Mesenteric fat pad (tissue), 1 donor: ENCODE measurements at places on chromosomes 2 and 18.

- DNase-seq, result no peak
Observed at GRCh38 chr2:64001382-64002101, 17.7 kb downstream of the VPS54 start.

DNA sequence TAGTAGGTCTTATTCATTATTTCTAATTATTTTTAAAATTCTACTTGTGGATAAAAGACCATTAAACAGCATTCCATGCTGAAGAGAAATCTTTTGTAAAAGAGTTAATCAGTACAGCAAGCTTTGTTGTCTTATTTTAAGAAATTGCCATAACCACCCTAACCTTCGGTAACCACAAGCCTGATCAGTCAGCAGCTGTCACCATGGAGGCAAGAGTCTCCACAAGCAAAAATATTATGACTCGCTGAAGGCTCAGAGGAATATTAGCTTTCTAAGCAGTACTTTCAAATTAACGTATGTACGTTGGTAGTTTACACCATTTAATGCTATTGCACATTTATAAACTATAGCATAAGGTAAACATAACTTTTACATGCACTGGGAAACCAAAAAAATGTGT, 650.5 kb upstream of the LINC00305 start:
- DNase-seq, result no peak

DNA sequence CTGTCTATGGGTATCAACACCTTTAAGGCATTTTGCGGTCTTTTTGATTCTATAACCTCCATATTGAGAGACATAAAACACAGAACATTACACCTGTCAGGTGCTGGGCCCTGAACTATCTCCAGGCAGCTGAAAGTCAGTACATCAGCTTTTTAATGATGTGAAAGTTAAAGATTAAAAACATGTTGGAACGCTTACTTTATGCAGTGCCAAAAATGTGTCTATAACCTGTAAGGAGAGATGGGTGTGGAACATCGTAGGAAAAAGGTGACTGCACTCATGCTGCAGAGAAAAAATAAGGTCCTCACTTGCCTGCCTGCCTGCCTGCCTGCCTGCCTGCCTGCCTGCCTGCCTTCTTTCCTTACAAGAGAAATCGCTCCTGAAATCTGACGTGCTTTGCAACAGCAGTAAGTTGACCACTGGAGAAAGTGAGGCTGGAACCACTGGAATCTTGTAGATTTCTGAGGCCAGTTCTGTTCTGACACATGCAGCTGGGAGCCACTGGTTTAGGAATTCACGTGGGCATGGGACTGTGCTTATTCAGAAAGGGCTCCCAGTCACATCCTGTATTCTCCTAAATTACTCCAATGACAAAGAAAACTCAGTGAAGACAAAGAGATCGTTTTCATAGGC, 34.1 kb downstream of the BCL11A start:
- no peak for DNase-seq

DNA sequence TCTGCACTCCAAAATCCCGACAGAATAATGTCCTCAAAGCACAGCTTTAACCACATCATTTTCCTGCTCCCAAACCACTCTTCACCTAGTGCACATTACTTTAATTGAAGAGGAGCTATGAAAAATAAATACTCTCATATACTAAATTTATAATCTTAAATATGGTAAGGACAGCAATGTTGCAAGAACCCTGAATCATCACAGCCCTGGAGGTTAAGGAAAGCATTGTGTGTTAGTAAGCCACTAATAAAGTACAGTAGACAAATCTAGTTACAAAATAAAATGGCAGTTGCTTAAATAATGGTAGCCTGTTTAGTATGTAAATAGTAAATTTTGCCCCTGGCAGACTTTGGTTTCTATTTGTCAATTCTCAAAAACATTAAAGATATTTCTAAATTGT, 27.0 kb upstream of the CCDC178 start:
- no peak for DNase-seq

DNA sequence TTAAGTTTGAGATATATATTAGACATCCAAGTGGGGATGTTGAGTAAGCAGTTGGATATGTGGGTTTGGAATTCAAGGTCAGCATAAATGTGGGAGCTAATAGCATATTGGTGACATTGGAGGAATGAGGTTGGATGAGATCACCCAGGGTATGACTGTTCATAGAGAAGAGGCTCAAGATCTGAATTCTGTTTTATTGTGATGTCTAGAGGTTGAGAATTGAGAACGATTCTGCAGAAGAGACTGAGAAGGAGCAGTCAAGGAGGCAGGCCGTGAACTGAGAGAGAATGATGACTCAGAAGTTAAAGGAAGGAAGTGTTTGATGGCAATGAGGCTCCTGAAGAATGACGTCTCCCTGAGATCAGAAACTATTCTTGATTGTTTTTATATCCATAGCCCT, 5.9 kb downstream of the SERPINB11 start:
- DNase-seq, result no peak

DNA sequence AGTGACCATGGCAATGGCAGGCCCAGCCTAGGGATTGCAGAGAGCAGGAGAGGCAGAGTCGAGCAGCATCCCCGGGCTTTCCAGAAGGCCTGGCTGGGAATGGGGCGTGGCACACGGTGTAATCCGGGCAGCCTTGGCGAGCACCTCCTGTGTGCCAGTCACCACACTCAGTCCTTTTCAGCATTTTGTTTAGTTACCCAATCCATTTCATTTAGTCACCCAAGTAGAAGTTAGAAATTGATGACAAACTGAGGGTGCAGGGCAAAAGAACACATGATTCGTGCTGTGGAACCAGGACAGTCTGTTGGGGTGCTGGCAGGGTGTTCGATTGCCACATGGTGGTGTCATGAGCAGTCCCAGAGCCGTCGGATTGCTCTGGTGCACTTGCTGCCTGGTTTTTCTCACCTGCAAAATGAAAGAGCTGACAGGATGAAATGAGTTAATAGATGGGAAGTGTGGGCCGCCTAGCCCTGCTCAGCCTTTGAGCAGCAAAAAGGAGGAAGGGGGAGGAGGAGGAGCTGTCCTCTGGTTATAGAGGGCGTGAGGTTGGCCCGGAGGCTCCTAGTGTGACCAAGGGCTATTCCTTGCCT, 299.4 kb downstream of the AGAP1 start:
- DNase-seq, result no peak

DNA sequence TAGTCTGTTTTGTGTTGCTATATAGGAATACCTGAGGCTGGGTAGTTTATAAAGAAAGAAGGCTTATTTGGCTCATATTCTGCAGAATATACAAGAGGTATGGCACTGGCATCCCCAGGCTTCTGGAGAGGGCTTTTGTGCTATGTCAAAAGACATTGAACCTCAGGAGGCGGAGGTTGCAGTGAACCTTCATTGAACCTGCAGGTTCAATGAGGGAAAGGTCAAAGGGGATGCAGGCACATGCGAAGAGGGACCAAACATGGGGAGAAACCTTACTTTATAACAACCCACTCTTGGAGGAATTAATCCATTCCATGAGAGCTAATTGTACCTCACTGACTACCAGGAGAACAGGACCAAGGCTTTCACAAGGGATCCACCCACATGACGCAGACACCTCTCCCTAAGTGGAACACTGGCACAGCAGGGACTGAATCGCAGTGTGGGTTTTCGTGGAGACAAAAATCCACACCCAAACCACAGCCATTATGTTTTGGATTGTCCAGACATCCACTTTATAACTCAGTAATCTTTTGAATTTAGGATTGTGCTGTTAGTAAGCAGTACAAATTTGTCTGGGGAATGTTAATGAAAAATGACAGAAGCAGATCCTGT, 4.1 kb upstream of the SERPINB8 start:
- DNase-seq, result no peak
